EH (cell line): ENCODE measurements at places on chromosomes 7 and 10.

DNA sequence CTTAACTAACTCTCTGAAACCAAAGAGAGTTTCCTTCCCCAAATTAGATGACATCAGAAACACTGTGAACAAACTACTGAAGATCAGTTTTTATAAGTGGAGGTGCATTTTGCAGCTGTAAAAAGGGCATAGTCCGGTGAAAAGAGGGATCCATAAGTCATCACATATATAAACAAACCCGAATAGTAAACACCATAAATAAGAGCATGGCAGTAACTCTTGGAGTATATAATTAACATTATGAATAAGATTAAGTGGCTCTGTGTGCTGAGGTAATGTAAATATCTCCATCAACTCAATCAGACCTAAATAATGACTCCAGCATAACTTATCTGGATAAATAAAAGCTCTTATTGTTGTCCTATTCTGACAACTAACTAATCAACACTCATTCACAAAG is 43.0 kb upstream of the SHTN1 start:
- DNase-seq: no peak

GRCh38 chr10:23139677-23140076 is 44.3 kb downstream of the MSRB2 start:
- DNase-seq: no peak

GRCh38 chr10:70885931-70886903 is 2.1 kb downstream of the PCBD1 start:
- no peak for DNase-seq

DNA sequence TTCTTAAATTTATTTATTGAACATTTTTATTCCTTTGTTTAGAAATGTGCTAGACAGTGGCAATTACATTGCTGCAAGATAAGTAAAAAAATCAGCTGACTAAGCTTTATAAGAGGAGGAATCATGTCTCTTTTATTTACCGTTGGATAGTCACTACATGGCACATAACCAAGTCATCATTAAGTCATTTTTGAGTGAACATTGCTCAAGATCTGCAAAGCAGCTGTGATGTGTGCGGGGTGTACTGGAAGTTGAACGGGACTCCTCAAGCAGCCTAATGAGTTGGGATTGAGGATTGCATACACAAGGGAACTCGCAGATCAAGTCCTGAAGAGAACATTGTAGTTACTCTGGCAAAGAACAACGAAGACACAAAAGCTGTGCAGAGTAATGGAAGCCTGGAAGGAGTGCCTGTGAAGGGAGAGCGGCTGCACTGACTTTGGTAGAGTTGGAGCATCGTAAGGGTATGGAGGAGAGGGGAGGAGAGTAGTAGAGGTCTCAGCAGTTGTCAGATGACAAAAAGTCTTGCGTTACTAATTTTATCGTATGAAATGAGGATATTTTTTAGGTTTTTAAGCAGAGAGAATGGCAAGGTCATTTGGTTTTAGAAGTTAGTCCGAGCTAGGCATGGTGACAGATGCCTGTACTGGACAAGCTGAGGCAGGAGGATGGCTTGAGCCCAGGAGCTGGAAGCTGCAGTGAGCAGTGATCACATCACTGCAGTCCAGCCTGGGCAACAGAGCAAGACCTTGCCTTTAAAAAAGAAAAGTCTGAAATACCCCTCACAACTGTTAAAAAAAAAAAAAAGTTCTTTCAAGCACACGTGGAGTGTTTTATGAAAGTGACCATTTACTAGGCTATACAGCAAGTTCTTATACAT is 95.1 kb downstream of the BMPR1A start:
- peak; percentile 76 for DNase-seq

DNA sequence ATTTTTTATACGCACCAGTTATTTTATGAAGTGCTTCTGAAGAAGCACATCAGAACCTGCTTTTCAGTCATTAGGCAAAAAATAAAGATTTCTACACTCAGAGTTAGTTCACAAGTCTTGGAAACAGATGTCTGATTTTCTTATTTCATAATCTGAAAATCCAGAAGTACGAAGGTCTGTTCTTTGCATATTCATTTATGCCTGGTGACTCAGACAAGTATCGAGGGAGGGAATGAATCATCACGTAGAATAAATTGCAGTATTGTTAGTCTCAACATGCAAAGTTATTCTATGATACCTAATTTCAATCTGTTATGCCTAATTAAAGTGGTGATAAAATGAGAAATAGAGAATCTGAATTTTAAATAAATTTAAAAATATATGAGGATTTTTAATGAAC is 113.6 kb upstream of the SEM1 start:
- DNase-seq: peak; percentile 6
